ENCODE measurements at places on chromosomes 12 and 14. TPM values are rescaled to one million over a fixed set of nuclear protein-coding genes. Genes with fewer than 3 reads are reported as not detected.

Gene TAS2R43
- total RNA-seq = 3.1 TPM

Gene LMNTD1
- total RNA-seq = under 0.01 TPM

Gene ACSM4
- total RNA-seq = not detected

Gene WSB2
- 181 TPM for total RNA-seq

Gene SIX6
- not detected for total RNA-seq

Gene RDH12
- total RNA-seq = 1.1 TPM

Gene MGP
- not detected for total RNA-seq

Gene HOXC13
- not detected for total RNA-seq

Gene TSPAN19
- total RNA-seq = 0.33 TPM

Gene BATF
- total RNA-seq = 6.5 TPM

Gene KRT72
- total RNA-seq = not detected

Gene UNC79
- not detected for total RNA-seq

Gene LGR5
- total RNA-seq = not detected

Gene SIX1
- total RNA-seq = under 0.01 TPM

Gene MYO1H
- not detected for total RNA-seq

Gene KCNC2
- total RNA-seq = not detected

Gene NKX2-1
- total RNA-seq = not detected
